ENCODE measurements at places on chromosomes 1 and 21.

- no peak for DNase-seq
Measured at GRCh38 chr1:186658999-186659398, 21.2 kb downstream of the PTGS2 start.

GRCh38 chr1:34460193-34460592 is 283.5 kb downstream of the C1orf94 start:
- DNase-seq: peak; percentile 6

DNA sequence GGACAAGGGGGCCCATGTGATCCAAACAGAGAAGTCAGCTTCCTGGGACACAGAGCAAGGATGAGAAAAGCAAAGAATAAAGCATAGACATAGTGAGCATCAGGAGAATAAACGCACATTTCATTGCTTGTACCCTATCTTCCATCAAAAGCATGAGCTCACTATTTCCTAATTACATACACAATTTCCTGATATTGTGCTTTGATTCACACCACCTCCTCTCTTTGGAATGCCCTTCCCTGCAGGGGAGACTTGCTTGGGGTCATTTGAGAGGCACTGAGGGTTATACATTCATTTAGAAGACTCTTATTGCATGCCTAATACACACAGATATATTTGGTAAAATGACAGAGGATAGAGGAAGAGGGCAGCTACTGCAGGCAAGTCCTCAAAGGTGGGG is 185.4 kb downstream of the SEC16B start:
- no peak for DNase-seq

DNA sequence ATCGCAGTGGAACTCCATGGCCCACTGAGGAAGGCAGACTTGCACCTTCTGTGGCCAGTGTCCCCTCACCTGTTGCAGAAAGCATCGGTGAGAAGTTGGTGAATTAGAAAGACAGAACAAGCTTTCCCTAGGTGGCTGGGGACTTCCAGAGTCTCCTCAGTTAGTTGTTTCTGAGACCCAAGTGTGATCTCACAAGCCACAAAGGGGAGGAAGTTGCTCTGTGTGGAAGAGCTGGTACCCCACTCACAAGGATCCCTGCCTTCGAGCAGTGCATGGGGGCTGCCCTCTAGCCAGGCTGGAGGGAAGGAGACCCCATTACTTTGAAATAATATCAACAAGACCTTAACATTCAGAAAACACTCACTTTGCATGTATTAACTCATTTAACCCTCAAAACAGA is 2.1 kb downstream of the PRELP start:
- DNase-seq: no peak

DNA sequence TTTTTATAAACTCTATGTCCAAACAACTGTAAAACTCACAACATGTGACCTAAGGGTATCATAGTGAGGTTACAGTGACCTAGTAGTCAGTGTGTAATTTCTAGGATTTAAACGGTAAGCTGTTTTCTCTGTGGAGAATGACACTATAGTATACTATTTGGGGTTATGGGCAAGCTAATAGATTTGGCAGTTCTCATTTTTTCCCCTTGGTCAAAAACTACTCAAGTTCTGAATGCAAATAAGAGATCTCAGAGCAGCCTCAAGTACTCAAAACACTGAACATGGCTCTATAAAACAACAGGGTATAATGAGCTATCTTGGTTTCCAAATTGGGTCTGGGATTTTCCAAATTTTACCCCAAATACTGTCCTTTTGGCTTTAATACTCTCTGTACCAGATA is 88.5 kb upstream of the HMCN1 start:
- DNase-seq: no peak

All from fibroblast of mammary gland (primary cell).